Gastroesophageal sphincter (tissue), 4 donors: ENCODE measurements at places on chromosomes 4 and X. TPM values are rescaled to one million over a fixed set of nuclear protein-coding genes. Genes with fewer than 3 reads are reported as not detected.
A peak's percentile ranks its signal among the peaks of the same experiment; 100 is the strongest.

The CT45A1 gene
- not detected for total RNA-seq

GRCh38 chrX:108435261-108435660, 3.0 kb downstream of the COL4A6 start:
- ATAC-seq, result no peak

DNA sequence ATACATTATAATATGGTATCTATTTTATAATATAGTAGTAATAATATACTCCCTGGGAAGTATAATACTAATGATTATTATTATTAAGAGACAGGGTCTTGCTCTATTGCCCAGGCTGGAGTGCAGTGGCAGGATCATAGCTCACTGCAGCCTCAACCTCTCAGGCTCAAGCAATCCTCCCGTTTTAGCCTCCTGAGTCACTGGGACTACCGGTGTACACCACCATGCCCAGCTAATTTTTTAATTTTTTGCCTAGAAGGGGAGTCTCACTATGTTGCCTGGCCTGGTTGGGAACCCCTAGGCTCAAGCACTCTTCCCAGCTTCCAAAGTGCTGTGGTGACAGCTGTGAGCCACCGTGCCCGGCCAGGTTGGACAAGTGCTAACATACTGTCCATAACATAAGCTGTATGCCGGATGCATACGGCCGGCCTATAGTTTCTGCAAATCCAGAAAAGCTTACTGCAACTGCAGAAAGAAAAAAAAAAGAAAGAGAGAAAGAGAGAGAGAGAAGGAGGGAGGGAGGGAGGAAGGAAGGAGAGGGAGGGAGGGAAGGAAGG, 94.2 kb upstream of the PPP2R3B start:
- ATAC-seq, result no peak

GRCh38 chr4:176123710-176124407, 58.2 kb downstream of the WDR17 start:
- ATAC-seq, result peak; percentile 16

DNA sequence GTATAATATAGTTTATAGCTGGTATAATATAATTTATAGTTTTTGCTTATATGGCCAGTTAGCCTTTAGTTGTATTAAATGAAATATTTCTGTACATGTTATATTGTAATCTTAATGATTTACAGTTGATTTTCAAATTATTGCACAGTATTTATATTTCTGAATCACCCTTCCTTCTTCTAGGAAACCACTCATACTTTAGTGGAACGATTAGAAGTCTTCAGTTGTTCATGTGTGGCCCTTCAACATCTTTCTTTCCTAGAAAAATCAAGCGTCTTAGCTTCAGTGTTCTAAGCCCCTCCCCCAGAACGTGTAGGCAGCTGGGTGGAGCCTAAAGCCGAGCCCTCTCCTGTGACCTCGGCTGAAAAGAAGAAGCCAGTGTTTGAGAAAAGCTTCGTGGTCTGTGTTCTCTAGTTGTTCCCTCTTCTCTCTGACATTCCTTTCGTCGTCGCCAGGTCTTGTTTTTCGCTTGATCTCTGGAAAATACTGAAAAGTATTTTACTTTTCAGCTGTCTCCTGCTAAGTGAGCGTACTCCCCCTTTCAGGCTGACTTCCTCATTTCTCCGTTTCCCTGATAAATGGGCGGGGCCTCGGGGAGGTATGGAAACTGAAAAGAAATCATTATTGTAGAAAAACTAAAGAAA, at the start of gene C4orf33:
Gene C4orf33, plus strand, starts transcription at position 342 of the 644 bp plus-strand sequence. CDS start 6,459 bp downstream, outside the sequence.
- peak; percentile 57 for ATAC-seq

GRCh38 chr4:107669068-107669467, 51.0 kb downstream of the PAPSS1 start:
- no peak for ATAC-seq

The CXCL5 gene
- total RNA-seq, result not detected

GRCh38 chr4:7904952-7905915, 34.4 kb downstream of the AFAP1 start:
- ATAC-seq, result peak; percentile 49

DNA sequence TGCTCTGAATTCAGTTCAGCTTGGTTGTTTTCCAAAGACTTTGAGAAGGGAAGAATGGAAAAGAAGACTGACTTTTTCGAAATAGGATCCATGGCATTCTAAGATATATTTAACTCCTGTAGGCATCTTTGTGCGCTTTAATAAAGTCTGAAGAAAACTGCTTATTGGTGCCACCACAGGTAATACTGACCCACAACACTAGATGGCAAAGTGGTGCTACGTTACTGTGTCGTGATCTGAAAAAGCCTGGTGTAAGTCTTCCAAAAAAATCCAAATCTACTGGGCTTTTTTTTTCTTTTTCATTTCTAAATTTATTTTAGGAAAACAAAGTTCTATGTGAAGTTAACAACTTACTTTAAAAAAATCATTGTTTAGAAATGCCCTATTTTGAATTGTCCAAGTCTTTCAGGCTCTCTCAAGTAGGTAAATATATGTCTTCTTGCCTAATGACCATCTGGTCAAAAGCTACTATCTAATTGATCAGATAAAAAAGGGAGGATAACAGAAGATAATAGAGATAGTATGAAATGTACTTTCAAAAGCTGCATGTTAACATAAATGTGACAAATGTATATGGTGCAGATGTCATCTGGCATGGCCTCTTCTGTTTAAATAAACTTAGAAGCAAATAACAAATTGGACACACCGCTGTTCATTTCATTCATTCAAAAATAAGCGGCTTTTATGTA, 47.0 kb upstream of the MID1IP1 start:
- ATAC-seq, result no peak

- peak; percentile 25 for ATAC-seq
These were observed at the start of gene SHISA3 for GRCh38 chr4:42396752-42397634. SHISA3 (plus strand) TSS chr4:42397488; CDS start chr4:42398057, 569 bp downstream.

The MAPK10 gene
- total RNA-seq, result 8.3 TPM

DNA sequence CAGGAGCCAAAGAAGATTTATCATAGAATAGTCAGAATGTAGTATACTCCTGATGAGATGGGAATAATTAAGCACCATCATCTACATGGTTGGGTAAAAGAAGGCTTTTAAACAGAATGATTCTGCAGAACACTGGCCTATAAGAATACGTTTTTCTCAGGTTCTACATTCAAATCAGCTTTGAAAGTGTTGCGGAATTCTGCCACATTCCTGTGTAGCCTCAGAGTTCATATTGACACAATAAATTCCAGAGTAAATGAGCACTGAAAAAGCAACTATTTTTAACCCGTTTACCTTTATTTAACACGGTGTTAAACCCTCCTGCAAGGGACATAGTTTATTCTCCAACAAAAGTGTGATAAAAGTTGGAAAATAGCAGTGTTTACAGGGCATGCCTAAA, 950.2 kb upstream of the SLIT2 start:
- ATAC-seq, result no peak

DNA sequence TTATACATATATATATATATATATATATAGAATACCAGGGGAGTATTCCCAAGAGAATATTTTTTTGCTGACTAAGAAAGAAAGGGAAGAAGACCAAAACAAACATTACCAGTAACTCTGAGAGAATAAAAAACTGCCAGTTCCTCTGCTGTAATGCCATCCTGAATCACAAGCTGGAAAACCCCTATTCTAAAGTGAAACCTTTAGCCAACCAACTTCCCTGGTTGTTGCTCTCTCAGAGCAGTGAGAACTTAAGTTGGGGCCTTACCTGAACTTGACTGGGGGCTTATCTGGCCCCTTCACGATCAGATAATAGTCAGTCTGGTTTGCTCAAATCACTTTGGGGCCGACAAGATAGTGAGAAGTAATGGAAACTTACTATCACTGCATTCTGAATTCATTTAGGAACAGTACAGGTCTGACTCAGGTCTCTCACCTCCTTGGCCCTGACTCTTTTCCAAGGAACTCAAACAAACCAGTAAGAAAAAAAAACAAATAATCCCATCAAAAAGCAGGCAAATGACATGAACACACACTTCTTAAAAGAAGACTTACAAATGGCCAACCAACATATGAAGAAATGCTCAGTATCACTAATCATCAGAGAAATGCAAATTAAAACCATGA, 62.5 kb downstream of the CD40LG start:
- ATAC-seq, result no peak

The RS1 gene
- not detected for total RNA-seq

- ATAC-seq, result no peak
These were observed 45.7 kb downstream of the PASD1 start for GRCh38 chrX:151609222-151609621.

The SLC6A14 gene
- total RNA-seq, result not detected

GRCh38 chrX:152897222-152898131, at the start of gene ZNF185:
ZNF185 (plus strand) TSS chrX:152898067; CDS start chrX:152914490, 16,423 bp downstream.
- ATAC-seq, result no peak

The VSIG4 gene
- total RNA-seq, result 253 TPM

- ATAC-seq, result no peak
These were observed 4.7 kb downstream of the GLUD2 start for GRCh38 chrX:121052122-121052521.

The IL1RAPL2 gene
- total RNA-seq, result 0.54 TPM
